ENCODE measurements at places on chromosomes 1 and 21.

DNA sequence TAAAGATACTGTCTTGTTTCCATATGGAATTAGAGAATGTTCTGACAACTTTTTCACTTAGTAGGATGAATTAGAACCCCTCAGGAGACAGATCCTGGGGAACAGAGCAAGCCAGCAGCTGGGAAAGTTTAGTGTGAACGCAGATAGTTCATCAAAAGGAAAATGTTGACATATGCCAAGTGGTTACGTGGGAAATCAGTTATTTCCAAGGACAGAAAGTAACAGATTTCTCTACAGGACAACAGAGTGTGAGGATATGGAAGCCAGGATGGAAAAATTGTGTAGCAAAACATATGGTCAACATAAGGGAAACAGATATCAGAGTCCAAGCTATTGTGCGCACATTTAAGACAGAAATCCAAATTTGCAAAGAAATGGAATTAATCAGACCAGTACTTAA, 419.5 kb downstream of the LRRIQ3 start:
- DNase-seq = no peak

GRCh38 chr1:207876131-207876530, 34.8 kb downstream of the CD34 start:
- no peak for DNase-seq

DNA sequence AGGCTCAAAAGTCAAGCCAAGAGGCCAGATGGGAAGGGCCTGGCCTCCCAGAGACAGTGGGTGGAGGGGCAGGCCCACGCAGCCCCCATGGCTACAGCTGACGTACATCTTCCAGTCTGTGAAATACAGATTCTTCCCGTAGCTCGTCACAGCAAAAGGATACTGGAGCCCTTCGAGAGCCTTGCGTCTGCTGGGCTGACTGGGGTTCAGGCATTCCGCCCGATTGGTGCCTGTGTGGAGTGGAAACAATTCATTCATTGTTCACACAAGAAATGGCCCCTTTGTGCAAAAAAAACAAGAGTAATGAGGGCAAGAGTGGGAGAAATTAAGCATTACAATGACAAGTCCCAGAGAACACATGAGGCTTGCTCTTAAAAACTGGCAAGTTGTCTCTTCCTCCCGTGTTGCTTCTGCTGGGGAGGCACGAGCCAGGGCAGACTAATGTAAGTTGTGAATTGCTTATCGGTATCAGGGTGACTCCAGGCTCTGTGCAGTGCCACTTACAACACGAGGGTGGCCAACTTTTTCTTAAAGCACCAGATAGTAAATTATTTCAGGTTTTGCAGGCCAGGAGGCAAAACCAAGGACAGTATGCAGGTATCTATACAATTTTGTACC, 85.1 kb downstream of the NID1 start:
- no peak for DNase-seq

DNA sequence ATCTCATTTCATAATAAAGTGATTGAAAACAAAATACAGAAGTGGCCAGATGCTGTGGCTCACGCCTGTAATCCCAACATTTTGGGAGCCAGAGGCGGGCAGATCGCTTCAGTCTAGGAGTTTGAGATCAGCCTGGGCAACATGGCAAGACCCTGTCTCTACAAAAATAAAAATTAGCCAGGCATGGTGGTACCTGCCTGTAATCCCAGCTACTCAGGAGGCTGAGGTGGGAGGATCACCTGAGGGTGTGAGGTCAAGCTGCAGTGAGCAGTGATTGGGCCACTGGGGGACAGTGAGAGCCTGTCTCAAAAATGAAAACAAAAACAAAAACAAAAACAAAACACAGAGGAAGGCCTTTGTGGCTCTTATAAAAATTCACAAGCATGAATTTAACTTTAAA, 38.6 kb downstream of the TRIM33 start:
- no peak for DNase-seq

All from head of caudate nucleus (tissue), 42 donors.